LoVo (cell line): ENCODE measurements at places on chromosomes 1 and 21.

DNA sequence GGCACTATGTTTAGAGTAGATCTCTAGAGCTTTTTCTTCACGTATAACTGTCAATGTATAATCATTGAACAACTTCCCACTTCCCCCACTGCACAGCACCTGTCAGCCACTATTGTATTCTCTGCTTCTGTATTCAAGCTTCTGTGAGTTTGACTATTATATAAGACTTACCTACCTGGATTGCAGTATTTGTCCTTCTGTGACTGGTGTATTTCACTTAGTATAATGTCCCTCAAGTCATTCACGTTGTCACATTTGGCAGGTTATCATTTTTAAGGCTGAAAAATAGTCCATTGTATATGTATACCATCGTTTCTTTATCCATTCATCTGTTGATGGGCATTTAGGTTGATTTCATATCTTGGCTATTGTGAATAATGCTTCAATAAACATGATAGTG is 969.5 kb upstream of the B3GALT2 start:
- no peak for DNase-seq

DNA sequence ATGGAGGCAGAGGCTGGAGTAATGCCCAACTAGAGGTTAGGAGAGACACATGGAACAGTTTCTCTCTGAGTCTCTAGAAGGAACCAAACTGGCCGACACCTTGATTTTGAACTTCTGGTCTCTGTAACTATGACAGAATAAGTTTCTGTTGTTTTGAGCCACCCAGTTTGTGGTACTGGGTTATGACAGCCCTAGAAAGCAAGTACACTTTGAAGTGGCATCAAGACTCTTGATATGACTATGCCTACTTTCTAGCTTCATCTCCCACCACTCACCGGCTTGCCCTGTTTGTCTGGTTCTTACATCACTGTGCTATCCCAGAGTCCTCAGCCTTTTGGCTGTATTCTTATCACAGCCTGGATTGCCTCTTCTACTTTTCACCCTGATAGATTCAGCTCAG is 230.3 kb upstream of the USP24 start:
- DNase-seq, result no peak

DNA sequence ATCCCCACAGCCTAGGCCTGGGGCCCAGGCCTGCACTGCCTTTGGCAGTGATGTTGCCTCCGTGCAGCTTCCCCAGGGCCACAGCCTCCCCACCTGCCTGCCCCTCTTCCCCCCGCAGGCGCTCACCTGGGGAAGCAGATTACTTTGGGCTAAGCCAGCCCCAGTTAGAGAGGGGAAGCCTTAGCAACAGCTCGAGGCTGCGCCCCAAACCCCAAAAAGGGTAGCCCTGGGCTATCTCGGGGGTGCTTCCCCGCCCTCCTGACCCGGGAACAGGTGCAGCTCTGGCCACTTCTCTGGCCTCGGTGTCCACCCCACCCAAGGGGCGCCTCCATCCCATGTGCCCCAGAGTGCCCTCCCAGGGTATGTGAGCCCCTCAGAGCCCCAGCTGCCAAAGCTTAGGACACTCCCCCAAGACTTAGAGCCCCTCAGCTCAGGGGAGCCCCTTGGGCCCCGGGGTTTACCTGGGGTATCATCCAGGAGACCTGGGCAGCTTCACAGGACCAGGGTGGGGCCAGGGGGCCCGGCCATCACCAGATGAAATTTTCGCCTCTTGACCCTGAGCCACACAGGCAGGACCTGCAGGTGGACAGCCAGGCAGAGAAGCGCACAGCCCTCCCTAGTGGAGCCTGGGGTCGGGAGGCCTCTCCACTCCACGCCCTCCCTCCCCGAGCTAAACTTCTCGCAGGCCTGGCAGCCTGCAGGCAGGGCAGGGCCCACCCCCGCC is 3.3 kb upstream of the TTC34 start:
- no peak for DNase-seq

GRCh38 chr21:44867999-44868700 is 5.3 kb downstream of the PTTG1IP start:
- DNase-seq, result no peak

- no peak for DNase-seq
These were observed 692 bp upstream of the RALGPS2 start for GRCh38 chr1:178724376-178724727.

DNA sequence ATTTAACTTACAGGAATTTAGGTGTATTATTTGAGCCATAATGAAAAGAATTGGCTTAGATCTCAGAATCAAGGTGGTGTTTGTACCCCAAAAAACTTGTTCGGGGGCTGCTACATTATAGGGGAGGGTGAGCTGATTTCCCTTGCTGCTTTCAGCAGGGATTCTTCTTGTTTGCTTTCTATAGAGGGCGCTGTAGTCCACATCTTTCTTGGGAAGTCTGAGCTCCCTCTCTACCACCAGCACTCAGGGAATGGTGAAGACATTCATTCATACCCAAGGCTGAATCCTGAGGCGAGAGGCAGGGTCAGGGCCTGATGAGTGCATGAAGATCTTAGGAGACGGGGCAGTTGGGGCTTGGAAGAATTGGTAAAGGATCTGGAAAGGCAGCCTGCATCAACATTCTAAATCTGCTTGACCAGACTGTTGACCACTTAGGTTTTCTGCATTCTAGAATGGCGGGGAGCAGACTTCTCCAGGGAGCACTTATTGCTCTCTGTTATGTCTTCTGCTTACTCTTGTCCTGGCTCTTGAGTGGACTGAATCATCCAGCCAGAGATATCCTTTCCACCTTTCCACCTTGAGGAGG is 18.9 kb downstream of the SPATA46 start:
- DNase-seq, result no peak

GRCh38 chr1:205313563-205314308 is 7.8 kb downstream of the NUAK2 start:
- no peak for DNase-seq

DNA sequence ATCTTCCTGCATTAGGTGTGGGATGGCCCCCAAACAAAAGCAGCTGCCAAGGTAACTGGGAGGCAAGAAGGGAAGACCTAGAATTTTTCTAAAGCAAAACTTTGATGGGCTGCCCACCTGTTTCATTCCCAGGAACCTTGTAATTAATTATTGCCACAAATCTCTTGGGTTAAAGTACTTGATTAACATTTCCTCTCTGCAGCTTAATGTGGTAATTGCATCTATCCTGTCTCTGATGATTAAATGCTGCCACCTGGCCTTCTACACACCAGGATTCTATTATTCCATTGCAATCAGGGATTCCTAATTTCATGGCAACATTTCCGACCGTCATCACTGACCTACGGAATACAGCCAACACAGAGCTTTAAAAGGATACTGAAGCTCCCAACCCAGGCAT is 68.3 kb upstream of the RC3H1 start:
- no peak for DNase-seq

DNA sequence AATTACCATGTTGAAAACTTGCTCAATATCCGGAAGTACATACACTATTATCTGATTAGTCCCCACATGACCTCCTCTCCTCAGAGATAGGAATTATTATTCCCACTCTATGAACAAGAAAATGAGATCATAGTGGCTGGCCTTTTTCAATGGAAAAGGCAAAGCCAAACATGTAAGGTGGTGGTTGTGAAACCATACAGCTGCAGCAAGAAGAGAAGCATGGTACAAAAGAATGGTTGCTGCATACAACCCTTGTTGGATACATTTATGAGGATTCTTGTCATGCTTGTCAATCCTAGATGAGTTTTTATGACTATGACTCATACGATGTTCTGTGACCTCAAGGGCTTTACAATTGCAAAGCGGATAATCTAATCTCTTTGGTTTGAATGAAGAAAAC is 514.7 kb downstream of the PLPP3 start:
- peak; percentile 67 for DNase-seq

GRCh38 chr21:35563885-35564451 is 496.4 kb downstream of the SETD4 start:
- no peak for DNase-seq
